Stimulated activated CD4-positive, alpha-beta T cell treated with anti-CD3 and anti-CD28 coated beads, Interleukin-15, amount 100 ng/mL, for 1 hour (primary cell): ENCODE measurements at places on chromosomes 12 and 14.

DNA sequence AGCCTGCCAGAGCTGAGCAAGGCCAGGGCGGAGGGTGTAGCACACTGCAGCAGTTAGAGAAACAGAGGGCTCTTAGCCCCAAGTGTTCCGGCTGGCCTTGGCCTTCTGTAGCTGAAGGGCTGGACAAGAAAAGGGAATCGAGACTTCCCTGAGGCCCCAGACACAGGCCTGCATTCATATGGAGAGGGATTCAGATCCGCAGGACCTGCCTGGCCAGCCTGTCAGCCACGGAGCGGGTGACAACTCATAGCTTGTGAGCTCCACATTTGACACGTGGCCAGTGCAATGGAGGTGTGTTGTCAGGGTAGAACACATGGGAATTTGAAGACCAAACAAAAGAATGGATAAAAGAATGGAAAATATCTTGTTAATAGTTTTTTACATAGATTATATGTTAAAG, 182.2 kb upstream of the GSC start:
- DNase-seq: no peak

GRCh38 chr12:95731519-95731958, 59.0 kb downstream of the NTN4 start:
- no peak for DNase-seq

GRCh38 chr12:94750864-94751263, 100.5 kb upstream of the TMCC3 start:
- no peak for DNase-seq

GRCh38 chr12:45268672-45269411, 52.9 kb downstream of the ANO6 start:
- DNase-seq: no peak

DNA sequence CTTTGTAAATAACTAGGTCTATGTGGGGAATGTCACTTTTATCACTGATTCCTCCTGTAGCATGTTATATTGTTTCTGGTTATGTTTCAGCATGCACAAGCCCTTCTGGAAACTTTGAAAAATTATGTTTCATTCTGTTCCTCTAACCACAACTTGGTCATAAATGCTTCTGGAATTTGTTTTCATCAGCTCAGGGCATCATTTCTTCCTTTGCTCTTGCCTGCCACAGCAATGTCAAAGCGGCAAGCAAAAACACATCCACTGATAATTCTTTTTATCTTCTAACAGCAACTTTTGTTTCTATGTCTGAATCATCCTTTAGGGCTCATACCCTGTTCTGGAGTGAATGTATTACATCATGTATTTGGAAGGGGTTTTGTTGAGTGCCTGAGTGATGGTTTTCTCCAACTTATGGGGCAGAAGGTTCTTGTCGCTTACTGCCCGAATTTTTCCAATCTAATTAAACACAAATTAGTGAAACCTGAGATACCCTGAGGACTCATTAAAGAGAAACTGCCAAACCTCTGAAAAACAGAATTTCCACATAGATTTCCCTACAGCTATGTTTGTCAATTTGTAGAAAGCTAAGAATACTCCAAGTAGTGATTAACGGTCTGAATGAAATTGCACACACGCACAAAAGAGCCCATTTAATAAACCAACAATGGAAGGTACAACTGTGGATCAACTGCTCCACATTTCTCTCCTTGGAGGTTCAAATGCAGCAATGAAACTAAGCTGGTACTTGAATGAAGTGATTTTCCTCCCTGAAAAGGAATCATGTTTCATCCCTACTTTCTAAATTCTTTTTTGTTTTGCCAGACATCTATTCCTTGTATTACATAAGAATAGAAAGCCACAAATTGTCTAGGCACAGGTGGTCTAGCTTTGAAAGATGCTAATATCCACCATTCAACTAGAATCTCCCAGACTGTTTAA, 173.5 kb upstream of the KRR1 start:
- DNase-seq: no peak

- DNase-seq: no peak
Measured at GRCh38 chr14:25048170-25049016, 1.6 kb downstream of the STXBP6 start.

DNA sequence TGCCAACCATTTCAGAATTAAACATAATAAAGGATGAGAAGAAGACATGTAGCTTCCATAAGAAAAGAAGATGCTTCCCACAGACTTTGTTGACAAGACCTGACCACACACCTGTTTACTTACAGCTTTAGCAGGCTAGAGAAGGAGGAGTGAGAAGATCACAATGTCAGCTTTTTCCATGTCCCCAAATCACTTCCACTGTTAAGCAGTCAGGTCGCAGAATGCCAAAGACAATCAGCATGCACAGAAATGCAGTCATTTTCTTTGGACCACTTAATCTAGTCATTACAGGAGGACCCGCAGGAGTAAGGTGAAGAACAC, 314.9 kb downstream of the SSPN start:
- DNase-seq: no peak

- no peak for DNase-seq
Measured at GRCh38 chr14:90641168-90641567, 175.1 kb downstream of the TTC7B start.

GRCh38 chr12:96636895-96637294, 147.5 kb downstream of the CFAP54 start:
- DNase-seq: no peak

DNA sequence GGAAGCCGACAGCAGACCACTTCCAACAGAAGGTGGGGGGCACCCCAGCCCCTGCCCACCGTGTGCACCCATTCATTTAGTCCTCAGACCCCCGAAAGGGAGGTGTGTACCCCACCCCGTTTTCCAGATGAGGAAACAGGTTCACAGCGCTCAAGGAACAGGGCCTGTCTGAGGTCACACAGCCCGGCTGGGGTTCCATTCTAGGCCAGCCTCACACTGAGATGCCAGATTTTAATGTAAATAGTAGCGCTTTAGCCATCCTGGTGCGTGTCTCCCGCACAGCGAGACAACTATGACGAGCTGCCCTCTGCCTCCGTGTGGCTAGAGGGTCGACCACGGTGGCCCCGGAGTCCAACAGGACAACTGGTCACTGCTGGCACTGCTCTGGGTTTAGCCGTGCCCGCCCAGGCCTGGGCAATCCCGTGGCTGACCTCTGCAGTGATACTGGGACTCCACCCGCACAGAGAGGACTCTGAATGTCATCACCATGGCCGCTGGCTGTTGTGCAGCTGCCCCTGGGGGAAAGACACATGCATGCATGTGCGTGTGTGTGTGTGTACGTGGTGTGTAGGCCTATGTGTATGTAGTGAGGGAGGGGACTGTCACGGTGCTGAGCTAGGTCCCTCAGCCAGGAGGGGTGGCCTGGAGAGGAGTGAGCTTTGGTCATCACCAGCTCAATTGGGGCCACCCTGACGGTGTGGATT, 31.6 kb downstream of the BEGAIN start:
- DNase-seq: no peak

GRCh38 chr12:87198181-87198580, 831.0 kb downstream of the C12orf50 start:
- no peak for DNase-seq

DNA sequence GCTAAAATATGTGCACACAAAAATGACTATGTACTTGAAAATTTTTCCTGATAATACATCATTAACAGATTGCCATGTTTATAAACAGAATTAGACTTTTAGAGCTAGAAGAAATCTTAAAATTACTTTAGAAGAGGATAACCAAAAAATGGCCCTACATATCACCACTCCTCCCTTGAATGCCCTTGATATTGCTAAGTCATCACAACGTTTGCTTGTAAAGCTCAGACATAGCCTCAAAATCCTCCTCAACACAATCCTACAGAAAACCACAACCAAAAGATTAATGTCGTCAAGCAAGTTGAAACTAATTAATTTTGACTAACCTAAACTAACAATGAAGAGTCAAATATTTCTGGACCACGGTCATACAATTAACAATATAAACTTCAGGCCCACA, 19.4 kb upstream of the NAA30 start:
- DNase-seq: no peak

DNA sequence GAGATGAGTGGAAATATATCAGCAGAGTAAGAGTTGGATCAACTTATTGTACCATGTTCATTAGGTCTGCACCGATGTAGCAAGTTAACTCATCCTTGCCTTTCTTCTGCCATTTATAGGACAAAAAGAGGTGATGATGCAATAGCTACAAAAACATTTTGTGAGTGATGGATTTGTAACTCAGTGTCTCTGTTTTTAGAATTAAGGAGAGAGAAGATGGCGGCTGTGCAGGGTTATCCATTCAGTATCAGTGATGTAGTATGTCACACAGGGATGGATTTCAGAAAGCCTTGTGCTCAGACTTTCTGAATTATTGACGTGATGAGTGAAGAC, 62.1 kb upstream of the GNPNAT1 start:
- DNase-seq: no peak

- DNase-seq: no peak
Measured at GRCh38 chr14:62655166-62655565, 390.1 kb downstream of the KCNH5 start.

- DNase-seq: no peak
Measured at GRCh38 chr12:43154498-43155045, 397.4 kb downstream of the ADAMTS20 start.

GRCh38 chr12:66403746-66404145, 101.5 kb downstream of the HELB start:
- DNase-seq: no peak

DNA sequence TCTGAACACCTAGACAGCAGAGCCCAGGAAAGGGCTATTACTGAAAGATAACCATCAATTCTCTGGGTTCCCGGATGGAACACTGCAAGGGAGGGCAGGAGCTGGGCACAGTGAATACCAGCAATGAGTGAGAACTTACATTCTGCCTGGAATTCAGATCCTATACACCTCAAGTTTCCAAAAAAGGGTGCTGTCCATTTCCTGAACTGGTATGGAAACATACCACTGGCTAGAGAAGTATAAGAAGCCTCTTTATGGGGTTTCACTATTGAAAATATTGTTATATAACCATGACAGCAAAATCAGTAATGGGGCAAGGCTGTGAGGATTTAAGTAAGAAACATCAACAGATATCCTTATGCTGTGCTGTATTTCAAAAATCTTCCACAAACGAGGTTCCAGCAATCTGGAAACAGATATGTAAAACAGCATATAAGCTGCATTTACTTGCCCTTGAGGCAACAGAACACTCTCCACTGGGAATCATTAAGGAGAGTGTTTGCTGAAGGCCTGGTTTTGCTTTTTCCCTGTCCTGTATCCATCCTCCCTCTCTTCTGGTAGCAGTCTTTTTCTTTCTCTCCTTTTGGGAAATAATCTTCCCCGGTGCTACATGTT, 53.3 kb upstream of the GTF2A1 start:
- no peak for DNase-seq

GRCh38 chr12:27018037-27018436, 3.9 kb upstream of the TM7SF3 start:
- DNase-seq: no peak

GRCh38 chr12:96256672-96257361, 62.6 kb downstream of the ELK3 start:
- no peak for DNase-seq

DNA sequence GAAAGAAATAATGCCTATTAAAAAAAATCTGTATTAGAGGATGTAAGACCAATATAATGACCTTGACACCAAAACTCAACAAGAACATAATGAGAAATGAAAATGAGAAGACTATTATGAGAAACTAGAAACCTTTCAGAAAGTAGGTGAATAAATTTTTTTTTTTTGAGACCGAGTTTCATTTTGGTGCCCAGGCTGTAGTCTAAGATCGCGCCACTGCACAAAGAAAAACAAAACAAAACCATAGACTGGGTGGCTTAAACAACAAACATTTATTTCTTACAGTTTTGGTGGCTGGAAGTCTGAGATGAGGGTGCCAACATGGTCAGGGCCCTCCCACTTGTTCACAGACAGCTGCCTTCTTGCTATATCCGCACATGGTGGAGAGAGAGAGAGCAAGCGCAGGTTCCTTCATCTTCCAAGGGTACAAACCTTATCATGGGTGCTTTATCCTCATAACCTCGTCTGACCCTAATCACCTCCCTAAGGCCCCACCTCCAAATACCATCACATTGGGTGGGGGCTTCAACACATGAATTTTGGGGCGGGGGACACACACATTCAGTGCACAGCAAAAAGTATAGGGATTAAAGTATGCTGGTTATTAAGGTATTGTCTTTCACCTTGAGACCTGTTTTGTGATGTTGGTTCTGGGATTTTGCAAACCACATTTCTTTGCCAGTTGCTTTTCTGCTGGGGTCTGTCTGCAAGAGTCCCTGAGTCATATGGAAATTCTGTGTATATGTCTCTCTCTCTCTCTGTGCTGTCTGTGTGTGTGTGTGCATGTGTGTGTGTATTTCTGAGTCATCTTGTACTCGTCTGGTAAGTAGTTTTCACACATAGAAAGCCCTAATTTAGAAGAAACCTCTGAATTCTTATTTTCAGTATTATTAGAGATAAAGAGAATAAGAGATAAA, 26.2 kb downstream of the ZCRB1 start:
- DNase-seq: no peak

GRCh38 chr12:53145383-53146260, 34.9 kb upstream of the ZNF740 start:
- DNase-seq: no peak

DNA sequence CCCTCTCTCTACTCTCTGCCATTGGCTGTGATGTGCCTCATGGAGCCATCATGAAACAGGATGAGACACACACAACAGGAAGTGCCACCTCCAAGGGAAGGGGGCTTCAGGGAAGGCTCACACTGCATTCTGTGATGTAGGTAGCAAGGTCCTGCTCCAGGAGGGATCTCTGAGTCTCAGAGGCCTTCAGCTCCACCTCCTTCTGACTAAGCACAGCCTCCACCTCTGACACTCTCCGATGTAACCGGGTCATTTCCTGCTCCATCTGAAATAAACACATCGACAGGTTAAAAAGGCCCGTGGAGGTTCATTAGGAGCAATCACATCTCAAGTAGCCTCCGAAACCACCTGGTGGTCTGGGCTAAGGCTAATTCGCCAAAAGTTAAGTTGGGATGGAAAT, 93.3 kb downstream of the CIT start:
- DNase-seq: no peak

DNA sequence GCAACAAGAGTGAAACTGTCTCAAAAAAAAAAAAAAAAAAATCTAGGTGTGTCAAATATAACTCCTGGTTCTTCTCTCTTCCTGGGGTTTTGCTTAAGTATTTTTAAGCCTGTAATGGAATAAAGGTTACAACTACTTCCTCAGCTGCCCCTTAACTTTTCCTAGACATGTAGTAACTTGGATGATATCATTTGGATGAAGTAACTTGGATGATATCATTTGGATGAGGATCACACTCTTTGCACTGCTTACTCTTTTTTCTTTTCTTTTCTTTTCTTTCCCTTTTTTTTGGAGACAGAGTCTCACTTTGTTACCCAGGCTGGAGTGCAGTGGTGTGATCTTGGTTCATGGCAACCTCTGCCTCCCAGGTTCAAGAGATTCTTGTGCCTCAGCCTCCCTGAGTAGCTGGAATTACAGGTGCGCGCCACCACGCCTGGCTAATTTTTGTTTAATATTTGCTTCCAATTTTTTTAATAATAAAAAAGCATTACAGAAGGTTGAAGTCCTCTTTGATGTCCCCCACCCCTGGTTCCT, 775 bp upstream of the FAM186A start:
- DNase-seq: no peak
